AML-193 (cell line): ENCODE measurements at places on chromosomes 7 and 10.

GRCh38 chr10:30420266-30420665 lies 13.7 kb upstream of the MAP3K8 start:
- no peak for DNase-seq

GRCh38 chr7:87225696-87226095 lies 6.2 kb upstream of the TMEM243 start:
- no peak for DNase-seq

GRCh38 chr7:101934618-101935017 lies 117.2 kb downstream of the CUX1 start:
- no peak for DNase-seq

GRCh38 chr10:129779126-129780111 lies 184.7 kb downstream of the EBF3 start:
- no peak for DNase-seq

GRCh38 chr7:74344786-74345185 lies 55.6 kb downstream of the CLIP2 start:
- no peak for DNase-seq

- DNase-seq, result no peak
These were observed 39.2 kb downstream of the CAMK2B start for GRCh38 chr7:44286182-44286617.

DNA sequence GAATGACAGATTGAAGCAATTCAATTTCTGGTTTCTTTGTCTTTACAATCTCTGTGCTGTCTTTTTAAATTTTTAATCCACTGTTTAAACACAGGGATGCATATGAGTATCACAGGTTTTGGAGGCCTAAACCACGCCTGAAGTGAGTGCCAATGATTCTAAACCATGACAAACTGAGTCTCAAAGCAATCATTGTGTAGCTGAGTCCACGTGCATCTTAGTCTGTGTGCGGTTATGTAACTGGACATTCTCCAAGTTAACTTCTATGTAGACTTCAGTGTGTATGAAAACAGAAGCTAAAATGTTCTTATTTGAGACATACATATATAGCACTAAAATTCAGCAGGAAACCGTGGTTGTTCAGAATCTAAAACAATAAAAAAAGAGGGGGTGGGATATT lies 79.3 kb upstream of the ST8SIA6 start:
- DNase-seq, result no peak

GRCh38 chr7:46444256-46444655 lies 523.2 kb upstream of the IGFBP3 start:
- no peak for DNase-seq

- DNase-seq, result peak; percentile 65
These were observed 248.3 kb downstream of the PHF14 start for GRCh38 chr7:11221984-11222383.

DNA sequence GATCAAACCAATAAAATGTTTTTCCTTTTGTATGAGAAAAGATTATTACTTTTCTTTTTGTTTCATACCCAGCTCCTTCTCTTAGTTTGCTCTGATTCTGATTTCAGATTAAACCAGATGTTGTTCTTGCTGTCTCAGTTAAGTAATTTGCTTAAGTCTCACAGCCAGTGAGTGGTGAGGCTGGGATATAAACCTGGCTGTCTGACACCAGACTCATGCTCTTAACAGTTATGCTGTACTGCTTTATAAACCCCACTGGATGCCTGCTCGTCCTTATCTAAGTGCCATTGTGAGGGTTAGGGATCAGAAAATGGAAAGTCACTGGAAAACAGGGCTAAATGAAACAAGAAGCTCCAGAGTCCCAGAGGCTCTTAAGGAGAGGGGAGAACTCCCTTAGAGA lies 24.3 kb downstream of the GARS1 start:
- no peak for DNase-seq

DNA sequence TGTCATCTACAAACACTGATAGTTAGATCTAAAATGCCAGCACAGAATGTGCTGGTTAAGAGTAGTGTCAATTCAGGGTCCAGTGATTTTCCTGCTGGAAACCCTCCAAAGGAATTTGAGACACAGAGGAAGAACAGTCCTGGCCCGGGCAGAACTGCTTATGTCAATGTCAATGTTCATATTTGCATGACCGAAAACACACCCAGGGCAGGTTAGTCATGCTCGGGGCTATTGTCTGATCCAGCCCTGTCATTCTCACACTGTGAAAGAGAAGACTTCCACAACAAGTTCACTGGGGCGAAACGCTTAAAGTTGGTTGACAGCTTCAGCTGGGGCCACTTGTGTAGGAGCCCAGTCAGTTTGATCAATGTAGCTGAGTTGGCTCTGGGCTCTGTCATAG lies 139.3 kb downstream of the C1GALT1 start:
- DNase-seq, result no peak

- DNase-seq, result no peak
These were observed 217.8 kb upstream of the AGK start for GRCh38 chr7:141333459-141333858.

DNA sequence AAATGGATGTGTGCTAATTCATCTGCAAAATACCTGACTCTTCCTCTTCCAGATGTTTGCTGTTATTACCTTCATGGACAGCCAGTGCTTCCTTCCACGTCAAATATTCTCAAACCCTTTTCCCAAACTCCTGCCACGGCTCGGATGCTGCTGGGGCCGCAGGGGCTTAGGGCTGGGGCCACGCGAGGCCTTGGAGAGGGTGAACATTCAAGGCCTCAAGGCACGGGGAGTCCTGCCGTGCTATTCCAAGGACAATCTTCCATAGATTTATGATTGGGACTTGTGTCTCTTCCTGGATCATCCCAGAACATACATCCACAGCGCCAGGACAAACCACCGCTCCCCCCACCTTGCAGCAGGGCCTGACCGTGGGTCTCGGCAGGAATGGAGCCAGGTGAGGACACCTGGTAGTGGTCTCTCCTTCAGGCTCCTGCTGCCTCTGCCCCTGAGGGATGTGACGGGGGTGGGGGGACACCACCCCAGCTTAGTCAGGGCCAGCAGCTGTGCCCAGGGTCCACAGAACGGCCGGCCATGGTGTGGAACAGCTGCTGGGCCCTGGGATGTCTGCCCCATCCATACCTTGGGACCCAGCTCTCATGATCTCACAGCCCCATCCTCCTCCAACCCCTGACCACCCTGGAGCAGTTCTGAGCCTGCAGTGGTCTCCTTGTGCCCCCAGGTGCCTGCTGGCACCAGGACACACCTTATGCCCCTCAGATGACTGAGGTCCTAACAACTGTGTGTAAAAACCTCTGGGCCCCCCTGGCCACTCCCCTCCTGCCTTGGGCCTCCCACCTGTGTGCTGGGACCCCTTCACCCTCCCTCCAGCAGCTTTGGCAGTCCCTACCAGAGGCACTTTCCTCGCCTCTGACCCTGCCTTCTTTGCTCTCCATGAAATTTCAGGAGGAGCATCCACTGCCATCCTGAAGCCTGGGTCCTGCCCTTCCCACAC lies 16.7 kb downstream of the VIPR2 start:
- no peak for DNase-seq

DNA sequence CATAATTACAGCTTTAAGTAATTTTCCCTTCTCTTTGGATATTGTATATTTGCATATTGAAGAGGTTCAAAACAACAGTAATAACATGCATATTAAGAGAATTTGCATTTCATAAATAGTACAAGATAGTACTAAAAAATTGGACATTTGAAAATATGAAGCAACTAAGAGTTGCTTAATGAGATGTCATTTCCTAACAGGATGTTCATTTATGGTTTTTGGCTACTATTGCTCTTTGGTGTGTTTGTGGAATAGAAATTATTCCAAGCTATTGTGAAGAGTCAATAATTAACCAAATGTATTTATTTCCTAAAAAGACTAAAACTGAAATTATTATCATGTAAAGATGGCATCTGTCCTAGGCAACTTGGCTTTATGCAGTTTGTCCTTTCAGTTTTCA lies 4.1 kb upstream of the SGCE start:
- DNase-seq, result peak; percentile 42

GRCh38 chr7:14988941-14989340 lies 86.4 kb upstream of the DGKB start:
- DNase-seq, result no peak

DNA sequence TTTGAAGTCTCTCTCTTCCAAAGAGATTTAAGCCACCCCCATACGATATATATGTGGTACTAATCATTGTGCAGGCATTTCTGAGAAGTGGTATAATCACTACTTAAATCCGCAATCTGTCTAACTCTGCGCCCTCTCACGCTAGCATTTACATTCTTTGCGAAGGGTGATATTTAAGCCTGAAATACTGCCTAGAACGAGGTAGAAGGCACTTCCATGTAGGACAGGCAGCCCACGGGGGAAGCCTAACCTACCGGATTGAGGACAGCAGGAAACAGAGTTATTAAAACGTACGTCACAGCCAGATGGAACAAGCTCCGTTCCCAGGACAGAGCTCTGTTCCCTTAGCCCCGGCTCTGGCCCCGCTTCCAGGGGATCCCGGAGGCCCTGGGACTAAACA lies 59.3 kb upstream of the ECHDC3 start:
- DNase-seq, result no peak

- peak; percentile 92 for DNase-seq
These were observed 32.2 kb downstream of the MRPS33 start for GRCh38 chr7:140982508-140982907.

GRCh38 chr7:112487457-112488263 lies 6.9 kb downstream of the LSMEM1 start:
- DNase-seq, result no peak

DNA sequence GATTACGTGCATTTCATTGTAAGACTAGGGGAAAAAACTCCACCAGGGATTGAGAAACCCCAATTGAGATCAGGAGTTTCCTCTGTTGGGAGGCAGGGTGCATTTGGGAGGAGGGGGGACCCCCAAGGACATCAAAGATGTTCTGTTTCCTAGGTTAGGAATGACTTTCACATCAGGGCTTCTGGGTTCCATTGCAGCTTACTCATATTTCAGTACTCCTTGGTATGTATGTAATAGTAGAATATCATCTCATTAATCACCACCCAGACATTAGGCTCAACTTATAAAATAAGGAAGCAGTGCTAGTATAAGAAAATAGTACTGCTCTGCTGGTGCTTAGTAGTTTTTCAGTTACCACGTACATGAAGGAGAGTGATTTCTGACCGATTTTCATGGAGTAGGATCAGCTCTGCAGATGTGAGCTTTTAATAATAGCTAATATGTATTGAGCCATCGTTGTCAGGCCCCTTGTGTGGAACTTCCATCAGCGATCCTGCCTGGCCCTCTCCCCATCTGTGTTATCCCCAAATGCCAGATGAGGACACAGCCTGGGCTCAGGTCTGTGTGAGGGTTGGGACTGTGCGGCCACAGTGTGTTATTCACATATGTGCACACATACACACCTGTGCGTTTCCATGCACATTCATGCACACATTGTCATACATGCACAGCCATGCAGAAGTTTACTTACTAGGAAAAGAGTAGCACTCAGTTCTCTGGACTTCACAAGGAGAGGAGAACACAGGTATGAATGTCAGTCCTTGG lies 23.5 kb downstream of the UPP1 start:
- no peak for DNase-seq

- no peak for DNase-seq
These were observed 239.5 kb downstream of the PLXNA4 start for GRCh38 chr7:132336797-132337196.

GRCh38 chr7:142799437-142799835 lies 28.7 kb downstream of the PRSS2 start:
- DNase-seq, result no peak

DNA sequence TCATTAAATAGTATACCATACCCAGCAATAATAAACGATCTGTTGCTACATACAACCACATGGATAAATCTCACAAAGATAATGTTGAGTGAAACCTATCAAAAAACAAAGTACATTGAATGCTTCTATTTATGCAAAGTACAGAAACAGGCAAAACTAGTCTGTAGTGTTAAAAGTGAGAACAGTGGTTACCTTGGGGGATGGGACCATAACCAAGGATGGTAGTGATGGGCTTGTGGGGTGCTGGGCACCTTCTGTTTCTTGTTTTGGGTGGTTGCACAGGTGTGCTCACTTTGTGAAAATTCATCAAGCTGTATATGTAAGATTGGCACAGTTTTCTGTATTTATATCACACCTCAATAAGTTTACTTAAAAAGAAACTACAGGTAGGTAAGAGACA lies 105.7 kb downstream of the ATE1 start:
- no peak for DNase-seq

GRCh38 chr10:27504808-27505460 lies 830 bp downstream of the RAB18 start:
- DNase-seq, result no peak

GRCh38 chr10:91908337-91909116 lies 759 bp downstream of the FGFBP3 start:
- DNase-seq, result peak; percentile 79

DNA sequence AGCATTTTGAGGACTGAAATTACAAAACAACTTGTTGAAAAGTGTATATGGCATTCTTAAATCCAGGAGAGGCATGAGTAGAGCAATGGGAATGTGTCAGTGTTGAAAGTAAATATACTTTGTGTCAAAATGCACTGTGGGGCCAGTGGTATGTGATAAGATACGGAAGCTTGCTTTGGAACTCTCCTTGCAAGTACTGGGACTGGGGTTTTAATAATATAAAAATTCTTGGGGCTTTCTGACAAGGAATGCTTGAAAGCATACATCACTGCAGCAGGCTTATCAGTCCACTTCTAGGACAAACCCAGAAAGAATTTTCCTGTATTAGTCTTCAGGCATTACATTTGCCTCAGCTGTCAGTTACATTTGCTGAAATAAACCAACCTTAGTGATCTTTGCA lies 472.8 kb upstream of the FZD8 start:
- DNase-seq, result no peak

DNA sequence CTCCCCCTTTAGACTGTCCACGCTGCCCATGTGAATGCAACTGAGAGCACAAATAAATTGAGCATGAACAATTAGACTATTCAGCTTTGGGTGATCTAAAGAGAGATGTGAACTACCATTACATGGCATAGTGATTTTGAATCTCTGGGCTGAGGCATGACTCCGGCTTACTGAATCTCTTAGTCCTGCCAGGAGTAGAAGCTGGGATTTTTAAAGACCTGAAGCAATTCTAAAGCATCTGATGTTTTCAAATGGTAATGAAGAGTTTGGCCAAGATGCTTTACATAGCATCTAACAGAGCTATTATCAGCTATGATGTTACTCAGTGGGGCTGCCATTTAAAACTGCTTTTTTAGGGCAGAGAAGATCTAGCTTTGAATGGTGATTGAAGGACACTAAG lies 1059.1 kb downstream of the SORCS3 start:
- no peak for DNase-seq

GRCh38 chr10:126147866-126148587 lies 240.2 kb downstream of the ADAM12 start:
- DNase-seq, result no peak

DNA sequence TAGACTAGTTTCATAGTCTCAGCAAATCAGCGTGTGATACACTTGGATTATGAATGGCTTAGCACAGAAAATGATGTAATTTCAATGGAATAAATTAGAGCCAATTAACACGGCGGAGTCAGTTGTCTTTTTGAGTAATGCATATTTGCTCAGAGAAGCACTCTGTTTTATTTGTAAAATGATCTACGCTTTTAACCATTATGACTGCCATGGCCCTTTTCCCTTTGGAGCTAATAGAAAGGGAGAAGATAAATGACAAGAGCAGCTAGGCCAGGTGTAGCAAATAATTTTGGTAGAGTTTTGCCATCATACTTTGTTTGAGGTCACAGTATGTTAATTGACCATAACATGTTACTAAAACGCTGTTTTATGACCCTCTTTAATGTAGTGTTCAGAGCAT lies 86.8 kb downstream of the GPR158 start:
- DNase-seq, result no peak

GRCh38 chr10:129660569-129660968 lies 193.5 kb downstream of the MGMT start:
- no peak for DNase-seq
